CD8-positive, alpha-beta memory T cell (primary cell): ENCODE measurements at places on chromosomes 7 and 10. TPM values are rescaled to one million over a fixed set of nuclear protein-coding genes. Genes with fewer than 3 reads are reported as not detected.

PTTG1IP2 gene
- total RNA-seq, result not detected

FZD1 gene
- 0.02 TPM for total RNA-seq

FOXP2 gene
- total RNA-seq, result not detected

TMEM213 gene
- not detected for total RNA-seq

INMT gene
- not detected for total RNA-seq

OGDHL gene
- 0.55 TPM for total RNA-seq

SEMA3C gene
- total RNA-seq, result not detected

LRIT1 gene
- not detected for total RNA-seq

SLC39A12 gene
- not detected for total RNA-seq

BEND7 gene
- not detected for total RNA-seq

LRRC4 gene
- 0.15 TPM for total RNA-seq

C1QL3 gene
- total RNA-seq, result 0.26 TPM

INA gene
- total RNA-seq, result 0.94 TPM

FAM24B gene
- total RNA-seq, result 11.7 TPM

VWA2 gene
- not detected for total RNA-seq

POLD2 gene
- total RNA-seq, result 279 TPM

GPR158 gene
- not detected for total RNA-seq

PRKG1 gene
- total RNA-seq, result not detected

MTERF1 gene
- total RNA-seq, result 20.4 TPM

CYP3A5 gene
- total RNA-seq, result not detected

SYT15B gene
- total RNA-seq, result 0.22 TPM

MICALL2 gene
- total RNA-seq, result 2.3 TPM

SUFU gene
- 8.3 TPM for total RNA-seq
